ENCODE measurements at places on chromosomes 13 and 19. TPM values are rescaled to one million over a fixed set of nuclear protein-coding genes. Genes with fewer than 3 reads are reported as not detected.

Gene MUC16
- 0.78 TPM for polyA plus RNA-seq

Gene ZNF20
- polyA plus RNA-seq: 7.0 TPM

Gene ANGPTL8
- polyA plus RNA-seq: 0.55 TPM

Gene FGF22
- 0.24 TPM for polyA plus RNA-seq

Gene CGB5
- polyA plus RNA-seq: not detected

Gene PTGER1
- polyA plus RNA-seq: 0.97 TPM

Gene SPACA4
- 4.2 TPM for polyA plus RNA-seq

Gene PABPC3
- 0.51 TPM for polyA plus RNA-seq

GRCh38 chr19:2329501-2329916 lies 1.0 kb downstream of the SPPL2B start:
- no peaks in the 10 kb centered on the region for H3K27me3 ChIP-seq
- DNase-seq: no peak
- H3K4me1 ChIP-seq: peaks cover 43% of the 10 kb centered on the region
- peaks cover 17% of the 10 kb centered on the region for H3K36me3 ChIP-seq
- H3K27ac ChIP-seq: peak overlapping the region; percentile 97

DNA sequence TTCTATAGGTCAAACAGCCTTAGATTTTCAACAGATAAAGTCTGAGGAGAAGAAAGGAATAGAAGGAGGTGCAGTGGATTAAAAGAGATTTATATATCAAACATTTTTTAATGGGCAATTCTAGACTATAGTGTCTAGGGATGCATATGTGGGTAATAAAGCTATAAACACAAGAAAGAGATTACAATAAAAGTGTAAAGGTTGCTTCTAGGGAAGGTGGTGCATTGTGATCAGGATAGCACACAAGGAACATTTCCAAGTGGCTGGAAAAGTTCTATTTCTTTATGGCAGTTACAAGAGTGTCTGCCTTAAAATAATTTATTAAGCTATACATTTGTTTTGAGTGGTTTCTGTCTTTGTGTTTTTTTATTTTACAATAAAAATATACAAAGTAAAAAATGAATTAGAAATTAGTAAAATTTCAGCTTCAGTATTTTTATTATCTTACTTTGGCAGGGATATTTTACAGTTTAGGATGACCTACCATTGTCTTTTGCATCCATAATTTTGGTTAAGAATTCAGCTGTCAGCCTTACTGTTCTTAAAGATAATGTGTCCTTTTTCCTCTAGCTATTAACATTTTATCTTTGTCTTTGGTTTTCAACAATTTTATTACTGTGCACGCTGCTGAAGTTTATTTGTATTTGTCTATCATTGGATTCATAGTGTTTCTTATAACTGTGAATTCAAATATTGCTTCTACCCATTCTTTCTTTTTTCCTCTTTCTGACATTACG lies 221.8 kb downstream of the LACC1 start:
- peak; percentile 39 for DNase-seq
- H3K36me3 ChIP-seq: no peaks in the 10 kb centered on the region
- peaks cover 39% of the 10 kb centered on the region for H3K4me1 ChIP-seq
- no peaks in the 10 kb centered on the region for H3K27me3 ChIP-seq

GRCh38 chr13:106038752-106039151 lies 496.7 kb downstream of the EFNB2 start:
- H3K4me1 ChIP-seq: no peaks in the 10 kb centered on the region
- H3K36me3 ChIP-seq: no peaks in the 10 kb centered on the region
- DNase-seq: no peak
- H3K27me3 ChIP-seq: no peaks in the 10 kb centered on the region
- H3K27ac ChIP-seq: no peak overlapping the region

DNA sequence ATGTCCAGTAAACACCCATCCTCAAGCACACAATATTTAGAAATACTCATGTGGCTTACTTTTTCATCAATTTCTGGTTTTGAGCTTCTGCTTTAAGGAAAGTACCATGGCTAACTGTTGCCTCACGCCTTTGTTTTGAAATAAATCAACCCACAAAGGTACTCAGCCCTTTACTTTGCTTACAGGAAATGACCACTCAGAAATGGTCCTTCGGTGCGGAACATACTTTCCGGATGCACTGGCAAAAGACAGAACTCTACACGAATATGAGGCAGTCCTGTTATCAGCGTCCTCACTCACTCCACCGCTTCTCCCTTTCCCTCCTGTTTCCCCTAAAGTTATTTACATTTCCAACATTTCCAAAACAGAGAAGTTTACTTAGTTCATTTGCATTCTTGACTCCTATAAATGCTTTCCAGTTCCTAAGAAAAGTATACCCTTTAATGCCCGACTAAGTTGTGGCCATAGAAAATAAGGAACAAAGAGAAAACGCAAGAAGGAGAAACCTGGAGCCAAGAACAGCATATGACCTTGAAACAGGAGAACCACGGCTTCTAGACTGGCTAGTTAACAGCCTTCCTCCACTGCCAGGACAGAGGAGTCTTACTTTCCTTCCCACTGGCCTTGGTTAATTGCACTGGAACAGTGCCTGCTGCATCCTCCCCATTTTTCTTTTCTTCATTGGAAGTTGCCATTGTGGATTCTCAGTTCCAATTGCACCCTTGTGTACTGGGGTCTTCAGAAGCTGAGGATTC lies 10.6 kb downstream of the FPR2 start:
- H3K36me3 ChIP-seq: no peaks in the 10 kb centered on the region
- no peaks in the 10 kb centered on the region for H3K27me3 ChIP-seq
- H3K4me1 ChIP-seq: no peaks in the 10 kb centered on the region
- no peak overlapping the region for H3K27ac ChIP-seq
- DNase-seq: no peak

- no peaks in the 10 kb centered on the region for H3K4me1 ChIP-seq
- H3K27me3 ChIP-seq: no peaks in the 10 kb centered on the region
- no peak overlapping the region for H3K4me3 ChIP-seq
- H3K27ac ChIP-seq: no peak overlapping the region
- DNase-seq: no peak
These were observed 4.1 kb downstream of the PRAM1 start for GRCh38 chr19:8498295-8498694.

DNA sequence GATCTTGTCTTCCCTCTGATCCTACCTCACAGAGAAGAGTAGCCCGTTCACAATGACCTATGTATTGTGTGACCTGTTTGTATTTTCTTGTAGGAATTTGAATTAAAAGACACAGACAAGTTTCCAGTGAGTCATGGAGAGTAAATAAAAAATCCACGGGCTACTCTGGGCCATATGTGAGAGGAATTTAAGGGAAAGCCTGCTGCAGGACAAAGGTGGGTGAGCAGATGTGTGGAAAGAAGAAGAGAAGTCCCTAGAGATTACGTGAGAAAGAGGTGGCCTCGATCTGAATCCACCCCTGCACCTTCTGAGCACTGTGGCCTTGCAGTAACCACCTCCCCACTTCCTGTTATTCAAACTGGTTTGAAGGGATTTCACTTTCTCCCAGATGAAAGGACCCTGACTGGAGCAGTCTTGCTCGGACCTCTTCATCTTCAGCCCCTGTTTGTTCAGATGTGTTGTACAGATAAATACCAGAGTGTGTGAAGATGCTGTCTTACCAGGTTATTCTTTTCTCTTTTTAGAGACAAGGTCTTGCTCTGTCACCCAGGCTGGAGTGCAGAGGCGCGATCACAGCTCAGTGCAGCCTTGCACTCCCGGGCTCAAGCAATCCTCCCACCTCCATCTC lies 205.4 kb downstream of the PDS5B start:
- H3K27me3 ChIP-seq: no peaks in the 10 kb centered on the region
- peaks cover 2% of the 10 kb centered on the region for H3K36me3 ChIP-seq
- no peaks in the 10 kb centered on the region for H3K4me1 ChIP-seq
- no peak overlapping the region for H3K27ac ChIP-seq
- no peak overlapping the region for H3K4me3 ChIP-seq

DNA sequence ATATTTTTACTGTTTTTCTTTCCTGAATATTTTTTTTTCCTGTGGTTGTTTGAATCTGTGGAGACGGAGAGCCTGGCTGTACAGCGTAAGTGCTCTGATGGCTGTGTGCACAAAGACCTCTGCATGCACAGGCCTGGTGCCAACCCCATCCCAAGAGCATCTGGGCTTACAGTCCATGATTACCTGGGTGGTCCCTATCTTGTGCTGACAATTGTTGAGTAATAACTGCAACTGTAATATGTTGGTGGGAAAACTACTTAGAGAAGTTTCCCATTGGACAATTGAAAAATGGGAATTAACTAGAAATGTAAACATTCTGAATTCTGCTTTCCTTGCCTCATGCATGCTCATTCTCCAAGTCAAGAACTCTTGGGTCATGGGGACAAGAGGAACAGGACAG lies 268.7 kb downstream of the SHISA2 start:
- no peak overlapping the region for H3K4me3 ChIP-seq
- H3K27me3 ChIP-seq: no peaks in the 10 kb centered on the region
- no peak for DNase-seq
- no peak overlapping the region for H3K27ac ChIP-seq
- H3K4me1 ChIP-seq: no peaks in the 10 kb centered on the region
- no peaks in the 10 kb centered on the region for H3K36me3 ChIP-seq

DNA sequence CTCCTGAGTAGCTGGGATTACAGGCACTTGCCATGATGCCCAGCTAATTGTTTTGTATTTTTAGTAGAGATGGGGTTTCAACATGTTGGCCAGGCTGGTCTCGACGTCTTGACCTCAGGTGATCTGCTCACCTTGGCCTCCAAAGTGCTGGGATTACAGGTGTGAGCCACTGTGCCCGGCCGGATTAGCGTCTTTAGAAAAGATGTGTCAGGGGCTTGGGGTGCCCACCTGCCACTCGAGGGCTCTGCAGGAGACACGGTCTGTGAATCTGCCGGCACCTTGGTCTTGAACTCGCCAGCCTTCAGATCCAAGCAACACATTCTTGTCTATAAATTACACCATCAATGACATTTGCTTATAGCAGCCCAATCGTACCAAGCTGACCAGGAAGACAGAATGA lies 38.8 kb upstream of the TUBGCP3 start:
- no peak for DNase-seq
- no peak overlapping the region for H3K27ac ChIP-seq
- peaks cover 4% of the 10 kb centered on the region for H3K27me3 ChIP-seq
- no peaks in the 10 kb centered on the region for H3K4me1 ChIP-seq

- no peaks in the 10 kb centered on the region for H3K36me3 ChIP-seq
- peaks cover 3% of the 10 kb centered on the region for H3K27me3 ChIP-seq
- DNase-seq: no peak
- no peaks in the 10 kb centered on the region for H3K4me1 ChIP-seq
- no peak overlapping the region for H3K27ac ChIP-seq
These were observed 26.6 kb downstream of the CBY2 start for GRCh38 chr13:45728759-45729158.

- no peak overlapping the region for H3K4me3 ChIP-seq
- no peaks in the 10 kb centered on the region for H3K27me3 ChIP-seq
- no peak overlapping the region for H3K27ac ChIP-seq
- peak; percentile 48 for DNase-seq
- H3K36me3 ChIP-seq: no peaks in the 10 kb centered on the region
These were observed 95.7 kb upstream of the SPRY2 start for GRCh38 chr13:80436571-80437169.

DNA sequence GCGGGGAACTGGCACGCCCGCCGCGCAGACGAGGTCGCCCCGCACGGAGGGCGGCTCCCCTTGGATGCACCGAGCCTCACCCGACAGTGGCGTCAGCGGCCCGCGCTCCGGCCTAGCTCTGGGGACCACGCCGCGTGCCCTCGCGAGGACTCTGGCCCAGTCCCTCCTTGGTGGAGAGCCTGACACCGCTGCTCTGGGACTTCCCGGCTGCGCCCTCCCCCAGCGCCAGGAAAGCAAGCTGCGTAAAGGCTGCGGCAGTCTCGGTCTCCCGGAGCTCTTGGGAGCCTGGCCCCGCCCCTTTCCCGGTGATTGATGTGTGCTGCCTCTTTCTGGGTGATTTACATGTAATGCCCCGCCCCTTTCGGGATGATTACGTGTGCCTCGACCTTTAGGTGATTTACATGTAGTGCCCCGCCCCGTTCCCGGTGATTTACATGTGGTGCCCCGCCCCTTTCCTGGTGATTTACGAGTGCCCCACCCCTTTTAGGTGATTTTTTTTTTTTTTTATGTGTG lies at the start of gene LENG9:
LENG9 (minus strand) TSS at position 248 of the 513 bp plus-strand sequence. CDS start 252 bp downstream, outside the sequence.
- H3K27ac ChIP-seq: peak within 1 kb of the TSS; percentile 98
- peak within 1 kb of the TSS; percentile 62 for H3K4me3 ChIP-seq
- H3K4me1 ChIP-seq: peaks cover 50% of the 10 kb centered on the region
- no peaks in the 10 kb centered on the region for H3K27me3 ChIP-seq

DNA sequence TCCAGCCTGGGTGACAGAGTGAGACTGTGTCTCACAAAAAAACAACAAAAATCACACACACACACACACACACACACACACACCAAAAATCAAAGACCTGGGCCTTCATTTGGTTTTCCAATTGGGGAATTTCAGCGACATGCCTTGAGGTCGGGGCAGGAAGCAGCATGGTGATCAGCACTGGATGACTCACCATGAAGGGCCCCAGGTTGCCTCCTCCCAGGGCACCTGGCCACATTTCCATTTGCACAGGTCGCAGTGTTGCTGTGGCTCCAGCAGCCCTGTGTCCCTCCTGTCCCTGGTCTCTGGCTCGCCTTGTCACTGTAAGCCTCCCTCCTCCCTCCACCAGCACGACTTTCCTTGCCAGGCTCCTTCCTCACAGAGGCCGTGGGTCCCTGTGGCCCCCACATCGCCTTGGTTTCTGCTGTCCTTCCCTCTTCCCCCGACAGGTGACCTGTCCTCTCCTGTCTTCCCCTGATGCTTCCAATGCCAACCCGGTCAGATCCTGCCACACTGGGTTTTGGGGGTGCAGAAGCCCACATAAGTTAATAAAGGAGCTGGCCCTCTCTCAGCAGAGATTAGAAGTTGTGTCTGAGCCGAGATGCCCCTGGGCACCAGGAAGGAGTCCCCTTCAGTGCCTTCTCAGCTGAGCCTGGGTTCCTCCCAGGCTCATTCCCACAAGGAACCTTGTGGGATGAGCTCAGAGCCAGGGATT lies 66.7 kb downstream of the GPR12 start:
- no peaks in the 10 kb centered on the region for H3K27me3 ChIP-seq
- H3K4me1 ChIP-seq: no peaks in the 10 kb centered on the region
- DNase-seq: no peak
- H3K36me3 ChIP-seq: peaks cover 3% of the 10 kb centered on the region

DNA sequence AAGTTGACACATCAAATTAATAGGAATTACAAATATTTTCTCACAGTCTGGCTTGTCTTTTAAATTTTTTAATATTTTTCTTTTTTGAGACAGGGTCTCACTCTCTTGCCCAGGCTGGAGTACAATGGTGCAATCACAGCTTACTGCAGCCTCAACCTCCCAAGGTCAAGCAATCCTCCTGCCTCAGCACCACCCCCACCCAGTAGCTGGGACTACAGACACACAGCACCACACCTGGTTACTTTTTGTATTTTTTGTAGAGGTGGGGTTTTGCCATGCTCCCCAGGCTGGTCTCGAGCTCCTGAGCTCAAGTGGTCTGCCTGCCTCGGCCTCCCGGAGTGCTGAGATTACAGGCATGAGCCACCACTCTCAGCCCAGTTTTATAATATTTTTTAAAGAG lies 72.0 kb downstream of the SPATA13 start:
- DNase-seq: no peak
- no peak overlapping the region for H3K27ac ChIP-seq
- H3K4me1 ChIP-seq: no peaks in the 10 kb centered on the region
- no peaks in the 10 kb centered on the region for H3K36me3 ChIP-seq

All from large intestine (tissue), 12 donors.